ENCODE measurements at places on chromosomes 11 and 22.

DNA sequence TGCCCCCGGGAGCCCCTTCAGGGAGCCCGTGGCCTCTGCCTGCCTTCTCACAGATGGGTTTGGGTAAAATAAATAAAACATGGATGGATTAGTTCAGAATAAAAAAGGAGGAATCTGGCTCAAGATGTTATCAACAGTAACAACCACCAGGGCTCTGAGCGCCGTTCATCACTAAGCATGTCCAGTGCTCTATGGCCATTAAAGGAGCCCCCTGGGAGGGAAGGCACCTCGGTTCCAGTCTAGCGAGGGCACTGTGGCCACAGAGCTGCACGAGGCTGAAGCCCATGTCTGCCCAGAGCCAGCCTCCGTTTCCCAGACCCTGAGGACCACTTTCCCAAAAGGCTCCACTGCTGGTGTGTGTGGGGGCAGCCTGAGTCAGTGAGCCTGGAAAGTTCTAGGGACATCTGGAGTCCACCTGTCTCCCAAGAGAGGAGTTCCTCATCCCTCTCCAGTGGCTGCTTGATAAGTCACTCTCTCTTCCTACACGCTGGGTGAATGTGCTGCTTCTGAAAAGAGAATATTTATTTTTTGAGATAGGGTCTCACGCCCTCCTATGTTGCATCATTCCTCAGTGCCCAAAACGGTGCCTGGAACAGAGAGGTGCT lies 614.6 kb downstream of the TBC1D22A start:
- DNase-seq: no peak

DNA sequence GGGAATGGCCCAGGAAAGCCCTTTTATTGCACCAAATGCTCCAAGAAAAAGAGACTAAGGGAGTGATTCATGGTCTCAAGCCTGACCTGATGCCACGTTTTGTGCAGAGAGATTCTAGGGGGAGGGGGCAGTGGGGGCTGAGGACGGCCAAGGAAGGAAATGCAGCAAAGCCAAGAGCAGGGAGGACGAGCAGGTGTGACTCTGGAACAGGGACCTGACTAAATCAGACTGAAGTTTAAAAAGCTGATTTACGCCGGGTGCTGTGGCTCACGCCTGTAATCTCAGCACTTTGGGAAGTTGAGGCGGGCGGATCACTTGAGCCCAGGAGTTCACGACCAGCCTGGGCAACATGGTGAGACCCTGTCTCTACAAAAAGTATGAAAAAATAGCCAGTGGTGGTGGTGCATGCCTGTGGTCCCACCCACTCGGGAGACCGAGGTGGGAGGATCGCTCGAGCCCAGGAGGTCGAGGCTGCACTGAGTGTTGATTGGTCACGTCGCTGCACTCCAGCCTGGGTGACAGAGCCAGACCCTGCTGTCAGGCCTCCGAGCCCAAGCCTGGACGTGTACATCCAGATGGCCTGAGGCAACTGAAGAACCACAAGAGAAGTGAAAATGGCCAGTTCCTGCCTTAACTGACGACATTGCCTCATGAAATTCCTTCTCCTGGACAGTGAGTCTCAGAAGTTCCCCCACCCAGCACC lies 10.8 kb upstream of the IFITM3 start:
- DNase-seq: no peak

DNA sequence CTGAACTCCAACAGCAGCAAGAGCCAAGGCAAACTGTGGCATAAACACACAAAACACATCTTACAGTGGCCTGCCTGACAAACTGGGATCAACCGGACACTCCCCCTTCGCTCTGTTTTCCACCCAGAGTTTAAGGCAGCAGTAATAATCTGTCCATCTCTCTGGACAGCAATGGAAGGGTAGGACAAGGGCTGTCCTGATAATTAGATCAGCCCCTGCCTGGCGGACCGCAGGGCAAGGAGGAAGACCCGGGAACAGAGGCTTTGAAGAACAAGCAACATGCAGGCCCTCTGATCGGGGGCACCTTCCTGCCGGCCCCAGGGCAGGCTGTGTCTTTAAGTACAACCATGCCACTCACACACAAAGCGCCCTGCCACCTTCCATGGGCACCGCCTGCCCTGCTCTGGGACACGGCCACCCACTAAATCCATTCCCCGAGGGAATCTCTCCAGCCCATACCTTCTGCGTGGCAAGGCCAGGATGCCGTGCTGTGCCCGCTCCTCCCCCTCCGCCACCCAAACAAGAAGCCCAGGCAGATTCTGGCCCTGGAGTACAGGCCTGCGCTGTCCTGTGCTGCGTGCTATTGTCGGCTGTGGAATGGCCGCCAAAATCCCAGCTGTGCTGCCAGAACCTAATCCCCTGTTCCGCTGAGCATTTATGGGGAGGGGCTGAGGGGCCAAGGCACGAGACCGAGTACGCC lies 38.8 kb downstream of the NUMA1 start:
- no peak for DNase-seq

GRCh38 chr22:27347951-27348350 lies 453.6 kb downstream of the MN1 start:
- no peak for DNase-seq

DNA sequence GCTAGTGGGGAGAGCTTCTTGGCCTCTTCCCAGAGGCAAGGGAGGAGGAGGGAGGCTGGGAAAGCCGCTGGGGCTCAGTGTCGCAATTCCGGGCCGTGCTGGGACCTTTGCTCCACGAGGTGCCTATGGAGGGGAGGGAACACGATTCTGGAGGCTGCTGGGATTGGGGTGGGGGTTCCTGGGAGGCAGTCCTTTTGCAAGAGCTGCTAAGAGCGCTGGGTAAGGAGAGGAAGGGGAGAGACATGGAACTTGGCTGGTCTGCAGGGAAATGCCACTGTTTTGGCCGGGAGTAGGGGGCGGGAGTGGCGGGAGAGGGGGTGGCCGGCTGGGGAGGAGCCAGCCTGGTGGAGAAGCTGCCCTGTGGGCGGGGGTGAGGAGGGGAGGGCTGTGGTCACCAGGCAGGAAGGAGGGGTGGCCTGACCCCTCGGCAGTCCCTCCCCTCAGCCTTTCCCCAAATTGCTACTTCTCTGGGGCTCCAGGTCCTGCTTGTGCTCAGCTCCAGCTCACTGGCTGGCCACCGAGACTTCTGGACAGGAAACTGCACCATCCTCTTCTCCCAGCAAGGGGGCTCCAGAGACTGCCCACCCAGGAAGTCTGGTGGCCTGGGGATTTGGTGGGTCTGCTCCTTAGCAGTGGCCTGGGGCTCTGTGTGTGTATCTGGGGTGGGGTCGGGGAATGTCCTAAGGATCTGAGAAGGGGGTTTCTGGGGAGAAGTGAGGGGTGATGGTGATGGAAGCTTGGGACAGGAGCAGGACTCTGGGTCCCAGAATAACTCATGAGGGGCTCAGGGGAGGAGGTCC lies at the start of gene NR1H3:
Gene NR1H3 (plus strand): TSS at position 480 of the 800 bp plus-strand sequence. CDS start 1,221 bp downstream, outside the sequence.
- peak; percentile 81 for DNase-seq

- no peak for DNase-seq
These were observed 28.2 kb downstream of the LRRC32 start for GRCh38 chr11:76642341-76642740.

DNA sequence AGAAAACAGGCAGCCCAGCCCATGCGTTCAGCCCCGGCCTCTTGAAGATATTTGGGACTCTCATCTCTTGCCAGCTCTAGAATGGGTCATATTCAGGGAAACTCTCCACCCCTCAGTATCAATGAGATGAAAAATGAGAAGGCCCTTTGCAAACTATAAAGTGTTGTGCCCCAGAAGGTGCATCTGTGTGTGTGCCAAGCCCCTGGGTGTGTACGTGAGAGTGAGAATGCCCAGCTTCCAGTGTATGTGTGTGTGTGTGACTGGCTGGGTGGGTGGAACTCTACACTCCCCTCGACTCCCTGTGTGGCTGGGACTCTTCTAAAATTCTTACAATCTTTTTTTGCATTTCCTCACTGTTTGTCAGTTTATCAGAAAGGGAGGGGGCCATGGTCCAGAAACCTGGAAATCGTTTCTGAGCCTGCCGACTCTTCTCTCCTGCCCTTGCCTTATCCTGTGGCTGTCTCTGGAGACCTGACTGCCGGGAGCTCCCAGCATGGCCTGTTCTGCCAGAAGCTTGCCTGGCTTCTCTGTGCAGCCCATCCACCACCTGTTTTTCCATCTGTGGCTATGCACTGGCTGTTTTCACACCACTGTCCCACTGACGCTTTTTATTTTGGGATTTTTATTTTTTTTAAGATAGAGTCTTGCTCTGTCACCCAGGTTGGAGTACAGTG lies 1.2 kb downstream of the P2RY6 start:
- DNase-seq: no peak
